ENCODE measurements at places on chromosomes 12 and 14.

- no peak for DNase-seq
These were observed 9.5 kb upstream of the CDKN3 start for GRCh38 chr14:54387328-54387727.

DNA sequence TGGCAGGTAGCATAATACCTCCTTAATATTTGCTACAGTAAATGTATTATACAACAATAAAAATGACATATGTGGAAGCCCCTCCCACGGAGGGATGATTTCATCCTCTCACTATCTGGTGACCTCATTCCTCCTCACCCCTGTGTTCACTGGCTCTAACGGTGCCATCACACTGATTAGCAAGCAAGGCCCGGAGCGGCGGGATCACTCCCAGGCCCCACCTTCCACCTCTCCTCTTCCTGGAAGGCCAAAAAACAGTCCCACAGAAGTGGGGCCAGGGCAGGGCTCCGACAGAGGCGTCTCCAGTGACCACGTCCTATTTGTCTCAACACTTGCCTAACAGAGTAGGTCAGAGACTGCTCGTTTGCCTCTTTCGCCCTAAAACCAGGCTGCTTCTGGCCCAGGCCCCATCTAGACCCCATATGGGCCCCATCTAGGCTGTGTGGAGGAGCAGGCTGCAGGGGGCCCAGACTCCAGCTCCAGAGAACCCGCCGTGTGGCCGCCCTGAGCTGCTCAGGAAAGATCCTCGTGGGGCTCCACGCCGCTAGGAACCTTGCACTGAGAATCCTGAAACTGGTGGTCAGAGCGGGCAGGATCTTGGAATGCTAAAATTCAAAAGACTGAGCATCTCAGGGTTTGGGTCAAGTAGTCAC, 3.7 kb downstream of the SELPLG start:
- DNase-seq, result peak; percentile 79

GRCh38 chr14:91415794-91416743, 1.6 kb downstream of the CCDC88C start:
- DNase-seq, result no peak

- DNase-seq, result no peak
These were observed 278.0 kb downstream of the CEP128 start for GRCh38 chr14:80663541-80663940.

DNA sequence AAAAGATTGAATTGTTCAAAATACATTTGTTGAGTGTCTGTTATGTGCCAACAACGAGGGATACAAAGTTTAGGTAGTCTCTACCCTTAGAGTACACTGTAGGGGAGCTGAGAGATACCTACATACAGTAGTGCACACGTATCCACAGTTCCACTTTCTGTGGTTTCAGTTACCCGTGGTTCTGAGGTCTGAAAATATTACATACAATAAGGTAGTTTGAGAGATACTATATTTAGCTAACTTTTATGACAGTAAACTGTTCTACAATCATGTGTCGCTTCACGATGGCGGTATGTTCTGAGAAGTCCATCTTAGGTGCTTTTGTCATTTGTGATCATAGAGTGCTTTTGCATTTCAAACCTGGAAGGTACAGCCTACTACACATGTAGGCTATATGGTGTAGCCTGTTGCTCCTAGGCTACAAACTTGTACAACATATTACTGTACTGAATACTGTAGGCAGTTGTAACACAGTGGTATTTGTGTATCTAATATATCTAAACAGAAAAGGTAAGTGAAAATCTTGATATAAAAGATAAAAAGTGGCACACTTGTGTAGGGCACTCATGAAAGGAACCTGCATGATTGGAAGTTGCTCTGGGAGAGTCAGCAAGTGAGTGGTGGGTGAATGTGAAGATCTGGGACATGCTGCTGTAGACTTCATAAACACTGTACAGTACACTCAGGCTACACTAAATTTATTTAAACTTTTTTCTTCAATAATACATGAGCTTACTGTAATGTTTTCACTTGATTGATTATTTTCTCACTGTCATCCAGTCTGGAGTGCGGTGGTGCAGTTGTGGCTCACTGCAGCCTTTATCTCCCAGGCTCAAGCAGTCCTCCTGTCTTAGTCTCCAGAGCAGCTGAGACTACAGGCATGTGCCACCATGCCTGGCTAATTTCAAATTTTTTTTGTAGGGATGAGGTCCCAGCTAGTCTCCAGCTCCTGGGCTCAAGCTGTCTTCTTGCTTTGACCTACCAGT, 4.0 kb downstream of the CPSF6 start:
- no peak for DNase-seq

GRCh38 chr12:108418164-108418890, 79.2 kb upstream of the CMKLR1 start:
- peak; percentile 72 for DNase-seq

DNA sequence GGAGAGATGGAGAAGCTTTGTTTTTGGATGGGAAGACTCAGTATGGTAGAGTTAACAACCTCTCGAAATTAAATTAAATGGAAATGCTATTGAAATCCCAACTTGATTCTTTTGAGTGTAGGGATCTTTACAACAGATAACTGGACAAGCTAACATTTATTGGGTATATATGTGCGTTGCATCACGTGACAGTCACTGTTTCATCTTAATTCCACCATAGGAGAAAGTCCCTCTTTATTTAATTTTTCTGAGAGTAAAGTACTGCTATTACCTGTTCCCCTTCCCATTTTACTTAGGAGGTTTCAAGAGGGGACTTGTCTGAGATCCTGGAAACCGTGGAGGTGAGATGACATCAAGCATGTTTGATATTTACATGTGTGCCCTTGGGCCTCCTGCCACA, 11.1 kb upstream of the DAO start:
- DNase-seq, result no peak

- no peak for DNase-seq
These were observed 42.0 kb upstream of the CHST11 start for GRCh38 chr12:104414581-104415341.

GRCh38 chr12:103012884-103013283, 55.4 kb downstream of the ASCL1 start:
- no peak for DNase-seq

DNA sequence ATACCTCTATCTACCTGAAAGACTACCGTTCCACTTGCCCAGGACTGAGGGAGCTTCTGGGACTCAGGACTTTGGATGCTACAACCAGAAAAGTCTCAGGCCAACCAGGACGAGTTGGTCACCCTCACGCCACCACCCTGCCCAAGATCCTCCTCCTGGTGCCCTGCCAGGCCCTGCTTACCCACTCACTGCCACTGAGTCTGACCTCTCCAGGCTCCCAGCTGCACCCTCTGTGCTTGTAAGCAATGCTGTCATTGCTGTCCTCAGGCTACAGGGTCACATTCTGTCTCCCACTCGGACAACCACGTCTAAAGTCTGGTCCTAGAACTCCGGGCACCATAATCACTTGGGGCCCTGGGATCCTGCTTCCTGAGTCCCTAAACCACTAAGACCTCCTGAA, 9.2 kb downstream of the TTC7B start:
- DNase-seq, result no peak

GRCh38 chr14:102923201-102923924, 900 bp downstream of the AMN start:
- DNase-seq, result no peak

- no peak for DNase-seq
These were observed 26.2 kb upstream of the TCL1B start for GRCh38 chr14:95659990-95660385.

DNA sequence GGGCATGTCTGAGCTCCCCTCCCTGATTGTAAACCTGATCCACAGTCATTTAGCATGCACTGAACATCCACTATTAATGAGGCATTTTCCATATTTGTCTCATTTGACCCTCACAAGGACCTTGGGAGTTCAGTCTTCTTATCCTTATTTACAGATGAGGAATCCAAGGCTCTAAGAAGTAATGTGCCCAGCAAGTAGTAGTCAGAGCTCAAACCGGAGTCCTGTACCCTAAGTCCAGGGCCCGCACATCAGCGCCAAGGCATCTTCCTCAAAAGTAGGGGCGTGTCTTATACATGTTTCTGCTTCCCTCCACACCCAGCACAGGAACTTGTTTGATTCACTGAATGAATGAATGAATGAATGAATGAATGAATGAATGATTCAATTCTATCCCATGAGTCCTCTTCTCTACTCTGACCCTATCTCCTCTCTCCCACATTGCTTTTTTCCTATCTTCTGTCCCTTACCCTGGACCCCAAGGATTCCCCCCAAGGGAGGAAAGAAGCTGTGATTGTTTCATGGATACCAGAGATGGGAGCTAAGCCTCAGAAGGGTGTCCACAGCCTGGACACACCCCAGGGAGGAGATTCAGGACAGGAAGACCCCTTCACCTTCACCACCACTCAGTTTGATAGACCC, 21.8 kb upstream of the KRT8 start:
- no peak for DNase-seq

All from RPMI7951 (cell line).